ENCODE measurements at places on chromosomes 2 and 18.

DNA sequence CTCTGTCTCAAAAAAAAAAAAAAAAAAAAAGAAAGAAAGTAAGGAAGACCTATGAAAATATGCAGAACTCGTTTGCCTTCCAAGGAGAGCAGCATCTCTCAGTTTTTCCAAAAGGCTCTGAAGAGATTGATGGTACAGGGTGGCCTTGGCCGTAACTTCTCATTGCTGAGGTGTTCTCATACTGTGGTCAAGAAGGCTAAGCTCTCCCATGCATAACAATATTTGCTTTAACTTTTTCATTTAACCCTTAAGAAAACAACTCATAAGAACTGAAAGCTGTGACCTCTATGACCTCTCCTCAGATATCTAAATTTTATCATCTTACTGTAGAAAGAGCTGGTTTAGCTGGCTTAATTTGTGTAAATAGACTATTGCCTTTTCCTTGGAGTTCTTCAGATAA lies 37.1 kb upstream of the GATA6 start:
- no peak for DNase-seq

DNA sequence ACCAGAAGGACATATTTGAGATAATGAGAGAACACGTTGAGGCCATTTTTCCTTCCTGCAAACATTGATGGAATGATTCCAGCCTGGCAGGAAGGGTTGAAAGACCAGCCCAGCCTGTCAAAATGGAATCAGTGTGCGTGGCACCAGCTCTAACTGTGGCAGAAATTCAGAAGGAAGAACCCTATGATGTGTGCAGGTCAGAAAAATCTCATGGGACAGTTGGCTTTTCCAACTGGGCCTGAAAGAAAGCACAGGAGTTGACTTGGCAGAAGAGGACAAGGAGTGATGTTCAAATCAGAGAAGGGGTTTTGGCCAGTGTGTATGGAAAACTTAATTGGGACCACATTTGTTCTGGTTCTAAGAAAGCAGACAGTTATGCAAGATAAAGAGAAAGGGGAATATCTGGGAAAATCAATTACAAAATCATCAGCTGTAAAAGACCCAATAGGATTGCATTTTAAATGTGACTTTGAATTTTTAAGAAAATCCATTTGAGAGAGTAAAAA lies 192.8 kb upstream of the PID1 start:
- no peak for DNase-seq

DNA sequence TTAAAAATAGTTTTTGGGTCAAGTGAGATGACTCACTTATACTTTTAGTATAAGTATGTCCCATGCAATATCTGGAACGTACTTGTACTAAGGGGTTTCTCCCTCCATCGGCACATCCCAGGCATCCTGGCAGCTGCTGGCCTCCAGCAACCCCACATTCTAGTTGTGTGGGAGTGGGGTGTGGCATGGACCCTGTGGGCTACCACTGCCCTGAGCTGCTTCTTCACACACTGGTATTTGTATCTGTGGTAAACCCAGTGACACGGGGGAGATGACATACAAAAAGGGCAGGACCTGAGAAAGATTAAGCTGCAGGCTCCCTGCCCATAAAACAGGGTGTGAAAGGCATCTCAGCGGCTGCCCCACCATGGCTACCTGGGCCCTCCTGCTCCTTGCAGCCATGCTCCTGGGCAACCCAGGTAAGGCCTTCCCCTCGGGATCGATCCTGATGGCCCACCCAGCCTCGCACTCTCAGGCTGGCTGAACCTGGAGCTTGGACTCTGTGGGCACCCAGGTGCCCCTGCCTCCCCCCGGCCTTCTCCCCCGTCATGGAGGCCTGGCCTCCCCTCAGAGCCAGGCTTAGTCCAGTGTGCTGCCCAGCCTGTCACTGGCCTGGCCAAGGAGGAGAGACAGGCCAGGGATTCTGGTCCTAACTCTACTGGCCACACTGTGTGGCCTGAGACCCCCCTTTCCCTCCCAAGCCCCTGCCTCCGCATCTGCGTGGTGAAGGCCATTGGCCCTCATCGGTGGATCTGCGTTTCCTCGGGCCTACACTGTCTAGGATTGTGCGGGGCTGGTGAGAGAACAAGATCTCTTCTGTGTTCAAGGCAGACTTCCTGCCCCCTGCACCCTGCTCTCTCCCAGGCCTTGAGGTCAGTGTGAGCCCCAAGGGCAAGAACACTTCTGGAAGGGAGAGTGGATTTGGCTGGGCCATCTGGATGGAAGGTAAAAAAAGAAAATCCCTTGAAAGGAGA lies at the start of gene GNLY:
GNLY (plus strand) TSS at position 307 of the 974 bp plus-strand sequence; CDS start at position 368, 61 bp downstream.
- no peak for DNase-seq

GRCh38 chr2:85847051-85847588 lies 41.7 kb downstream of the ST3GAL5 start:
- DNase-seq: no peak

- DNase-seq: no peak
These were observed 264.4 kb downstream of the KCNE4 start for GRCh38 chr2:223316342-223316741.

- DNase-seq: no peak
These were observed 4.3 kb downstream of the DSG4 start for GRCh38 chr18:31380912-31381311.

DNA sequence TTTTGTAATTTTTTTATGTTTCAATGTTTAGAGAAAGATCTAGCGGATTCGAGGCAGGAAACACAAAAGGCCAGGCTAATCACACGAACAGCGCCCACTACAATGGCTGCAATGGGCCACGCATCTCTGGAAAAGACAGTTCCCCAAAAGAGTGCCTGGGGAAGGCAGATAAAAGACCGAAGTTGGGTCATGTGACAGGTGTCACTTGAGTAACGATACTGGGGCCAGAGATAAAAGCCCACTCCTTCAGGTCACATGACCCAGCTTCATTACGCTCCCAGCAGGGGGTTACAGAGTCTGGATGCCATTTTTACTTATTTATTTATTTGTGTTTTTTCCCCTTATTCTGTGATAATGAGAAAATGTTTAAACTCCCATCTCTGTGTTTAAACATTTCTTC lies 95.4 kb downstream of the CDK15 start:
- DNase-seq: no peak

- no peak for DNase-seq
These were observed 42.0 kb downstream of the MYO7B start for GRCh38 chr2:127577503-127577902.

GRCh38 chr2:108988076-108988795 lies 784 bp downstream of the EDAR start:
- DNase-seq: no peak

- DNase-seq: no peak
These were observed 1000.5 kb upstream of the CRIM1 start for GRCh38 chr2:35355056-35355455.

DNA sequence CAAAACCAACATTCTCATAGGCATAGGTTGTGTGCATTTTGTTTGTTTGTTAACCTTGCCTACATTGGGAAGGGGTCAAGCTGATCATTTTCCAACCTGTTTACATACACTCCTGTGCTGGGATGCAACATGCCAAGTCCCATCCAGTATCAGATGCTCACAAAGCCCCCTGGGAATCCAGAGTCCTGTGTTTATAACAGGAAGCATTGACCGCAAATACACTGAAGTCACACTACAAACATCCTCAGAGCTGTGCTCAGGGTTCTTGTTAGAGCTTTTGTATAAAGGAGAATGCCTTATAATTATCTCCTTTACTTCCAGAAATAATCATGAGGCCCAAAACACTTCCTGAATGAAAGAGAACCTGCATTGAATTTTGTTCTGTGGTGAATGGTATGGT lies 488.7 kb upstream of the TCF4 start:
- DNase-seq: no peak

- no peak for DNase-seq
These were observed 144.6 kb upstream of the SETBP1 start for GRCh38 chr18:44536046-44536445.

DNA sequence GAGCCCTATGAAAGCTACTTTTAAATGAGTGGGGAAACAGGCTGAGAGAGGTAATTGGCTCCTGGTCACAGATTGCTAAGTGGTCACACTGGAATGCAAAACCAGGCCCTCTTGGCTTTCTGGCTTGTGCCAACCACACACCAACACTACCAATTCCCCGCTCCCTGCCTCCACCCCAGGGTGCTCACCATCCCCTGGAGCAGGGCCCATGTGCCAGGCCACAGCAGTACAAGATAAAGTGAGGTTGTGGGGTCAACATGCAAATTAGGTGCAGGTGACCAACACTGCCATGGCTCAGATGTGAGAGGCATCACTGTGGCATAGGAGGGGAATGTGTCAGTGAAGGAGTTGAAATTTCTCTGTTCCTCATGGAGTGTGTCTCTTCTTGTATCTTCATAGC lies 312.5 kb downstream of the MYCN start:
- DNase-seq: no peak

DNA sequence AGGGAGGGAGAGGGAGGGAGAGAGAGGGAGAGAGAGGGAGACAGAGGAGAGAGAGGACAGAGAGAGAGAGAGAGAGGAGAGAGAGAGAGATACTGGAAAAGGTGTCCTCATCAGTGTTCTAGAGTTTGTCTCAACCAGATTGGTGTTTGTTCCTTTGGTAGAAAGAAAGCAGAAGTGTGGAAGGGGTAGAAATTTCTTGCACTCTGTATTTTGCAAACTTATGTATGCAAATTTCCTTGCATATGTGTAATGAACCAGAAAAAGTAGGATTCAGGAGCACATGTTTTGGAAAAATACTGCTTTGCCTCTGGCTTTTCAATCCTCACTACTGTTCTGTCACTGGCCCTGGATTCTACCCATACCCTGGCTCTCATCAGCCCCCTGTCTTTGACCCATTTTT lies 1.1 kb upstream of the SP140 start:
- no peak for DNase-seq

DNA sequence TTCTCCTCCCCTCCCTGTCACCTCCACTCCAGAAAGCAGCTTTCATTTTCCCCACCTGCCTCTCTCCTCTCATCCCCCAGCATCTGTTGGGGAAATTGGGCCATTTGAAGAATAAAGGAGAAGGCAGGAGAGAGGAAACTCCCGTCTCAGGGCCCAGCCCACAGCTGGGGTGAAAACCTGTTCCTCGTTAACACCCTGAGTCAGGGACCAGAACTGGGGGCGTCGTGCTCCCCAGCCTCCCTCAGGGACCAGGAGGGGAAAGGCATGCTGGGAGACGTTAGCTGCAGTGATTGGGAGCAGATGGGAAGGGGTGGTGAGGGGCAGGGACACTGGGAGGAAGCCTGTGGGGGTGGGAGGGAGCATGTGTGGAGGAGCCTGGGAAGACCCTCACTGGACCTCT lies 251.3 kb downstream of the DYSF start:
- no peak for DNase-seq

DNA sequence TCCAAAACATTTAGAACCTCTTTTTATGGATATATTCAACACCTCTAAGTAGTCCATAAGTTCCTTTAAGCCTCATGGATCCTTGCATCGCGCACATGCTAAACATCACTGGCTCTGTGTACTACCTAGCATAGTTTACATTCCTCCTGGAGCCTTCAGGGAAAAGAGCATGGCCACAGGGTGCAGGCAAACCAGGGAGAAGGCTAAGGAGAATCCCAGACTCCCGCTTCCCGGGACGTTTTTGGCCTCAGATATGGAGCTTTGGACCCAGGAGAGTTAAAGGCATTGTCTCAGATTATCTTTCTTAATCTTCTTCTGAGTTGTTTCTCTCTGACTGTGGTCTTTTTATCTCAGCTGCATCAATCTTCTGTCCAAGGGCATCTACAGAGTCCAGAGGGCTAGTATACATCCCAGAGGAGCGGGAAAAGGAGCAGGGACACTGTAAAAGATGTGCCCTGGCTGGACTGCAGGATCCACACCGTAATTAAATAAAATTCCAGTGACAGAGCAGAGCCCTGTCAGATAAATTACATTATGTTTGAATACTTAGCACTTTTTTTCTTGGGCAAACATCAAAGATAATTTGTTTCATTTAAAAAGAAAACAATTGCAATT lies 36.9 kb downstream of the RIT2 start:
- no peak for DNase-seq

GRCh38 chr2:196268538-196269338 lies 97.4 kb upstream of the STK17B start:
- DNase-seq: no peak

- DNase-seq: no peak
These were observed 298.4 kb downstream of the LPIN1 start for GRCh38 chr2:12044857-12045256.

DNA sequence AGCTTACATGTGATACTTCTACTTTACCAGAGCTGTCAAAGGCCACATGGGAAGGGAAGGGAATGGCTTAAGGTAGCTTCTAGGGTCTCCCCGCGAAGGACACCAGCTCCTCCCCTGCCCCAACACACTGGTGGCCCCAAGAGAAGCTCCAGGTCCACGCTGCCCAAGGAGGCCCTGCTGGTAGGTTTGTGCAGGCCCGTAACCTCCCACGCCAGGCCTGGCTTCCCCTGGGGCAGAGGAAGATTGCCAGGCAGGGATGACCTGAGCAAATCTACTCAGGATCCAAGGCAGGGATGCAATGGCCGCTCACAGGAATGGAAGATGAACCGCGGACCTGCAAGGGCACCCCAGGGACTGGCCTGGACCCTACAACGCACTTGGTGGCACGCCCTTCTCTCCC lies 205.1 kb downstream of the MGAT5 start:
- DNase-seq: no peak

DNA sequence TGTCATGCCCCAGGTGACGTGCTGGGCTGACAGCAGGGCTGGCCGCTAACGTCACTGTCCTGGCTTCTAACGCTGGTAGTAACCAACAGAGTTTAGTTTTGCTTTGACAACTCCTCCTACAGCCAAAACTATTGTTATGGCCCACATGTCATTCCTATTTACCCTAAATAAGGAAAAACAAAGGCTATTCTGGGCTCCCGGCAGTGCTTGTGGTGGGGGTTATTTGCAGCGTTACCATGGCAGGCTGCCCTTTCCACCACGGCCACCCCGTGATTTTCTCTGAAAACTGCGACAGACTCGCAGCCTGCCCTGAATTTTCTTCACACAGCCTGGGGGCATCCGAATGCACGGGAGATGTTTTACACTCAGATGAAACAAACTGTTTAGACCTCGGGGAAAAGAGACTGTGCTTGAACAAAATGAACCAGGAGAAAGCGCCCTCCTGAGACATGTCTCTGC lies 115.2 kb downstream of the FAM210A start:
- DNase-seq: peak; percentile 68

DNA sequence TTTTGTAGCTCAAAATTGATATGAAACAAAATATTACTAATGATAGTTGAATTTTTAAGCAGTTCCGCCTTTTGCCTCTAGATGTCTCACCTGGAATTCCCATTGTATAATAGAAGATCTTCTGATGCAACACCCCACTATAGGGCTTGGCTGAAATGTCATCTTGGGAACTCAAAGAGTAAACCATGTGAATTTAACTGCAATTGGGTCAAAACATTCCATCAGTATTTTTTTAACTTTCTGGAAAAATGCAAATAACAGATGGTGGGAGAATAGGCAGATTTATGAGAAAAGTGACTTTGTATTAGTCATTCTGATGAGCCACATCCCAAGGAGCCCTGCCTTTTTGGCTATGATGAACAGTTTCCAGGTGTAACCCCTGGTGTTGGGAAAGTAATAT lies 489.9 kb downstream of the NYAP2 start:
- peak; percentile 39 for DNase-seq

- peak; percentile 38 for DNase-seq
These were observed 819.6 kb upstream of the FSHR start for GRCh38 chr2:49973917-49974368.
